ENCODE measurements at places on chromosomes 6 and 20.

DNA sequence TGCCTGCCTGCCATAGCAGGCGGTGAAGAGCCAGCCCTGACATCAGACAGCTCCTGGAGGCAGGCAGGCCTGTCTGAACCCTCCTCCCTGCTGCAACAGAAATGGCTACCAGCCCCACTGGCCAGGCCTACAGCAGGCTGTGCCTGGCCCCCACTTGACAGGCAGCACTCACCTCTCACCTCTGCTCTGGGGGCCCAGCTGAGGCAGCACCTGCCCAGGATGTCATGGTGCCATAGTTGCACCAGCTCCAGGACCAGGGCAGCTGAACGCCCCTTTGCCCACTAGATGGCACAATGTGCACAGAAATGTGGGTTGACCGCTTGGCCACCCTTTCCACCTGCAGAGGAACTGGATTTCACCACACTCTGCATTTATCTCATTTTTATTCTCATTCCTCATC lies 30.6 kb downstream of the MRPL14 start:
- DNase-seq = peak; percentile 18

- no peak for DNase-seq
These were observed 41.1 kb downstream of the CLIC5 start for GRCh38 chr6:45974596-45974995.

- DNase-seq = no peak
These were observed 213.2 kb upstream of the MYLIP start for GRCh38 chr6:15915508-15916178.

DNA sequence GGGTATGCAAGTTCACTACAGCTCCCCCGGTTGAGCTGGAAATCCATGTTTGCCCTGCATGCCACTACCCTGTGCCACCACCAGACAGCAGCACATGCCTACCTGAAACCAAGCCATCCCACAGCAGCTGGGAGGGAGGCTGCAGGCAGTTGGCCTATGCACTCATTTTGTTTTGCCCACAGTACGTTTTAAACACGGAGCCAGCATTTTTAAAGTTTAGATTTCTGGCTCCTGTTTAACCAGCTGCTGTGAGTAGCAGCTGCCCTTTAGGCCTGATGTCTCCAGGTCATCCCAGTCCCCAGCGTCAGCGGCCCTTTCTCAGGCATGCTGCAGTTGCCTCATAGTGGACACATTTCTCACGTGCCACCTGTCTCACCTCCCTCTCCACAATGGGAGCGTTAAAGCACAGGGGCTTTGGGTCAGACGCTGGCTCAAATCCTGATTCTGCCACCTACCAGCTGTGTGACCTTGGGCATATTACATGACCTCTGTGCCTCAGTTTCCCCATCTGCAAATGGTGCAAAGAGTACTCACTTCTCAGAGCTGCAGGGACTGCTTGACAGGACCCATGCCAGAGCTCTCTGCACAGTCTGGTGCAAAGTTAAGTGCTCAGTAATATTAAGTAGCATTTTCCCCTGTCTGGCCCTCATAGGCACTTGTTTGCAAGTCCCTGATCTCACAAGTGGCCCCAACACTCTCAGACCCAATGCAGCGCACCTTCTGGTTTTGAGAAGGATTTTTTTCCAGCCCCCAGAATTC lies 8.2 kb upstream of the UBE2V1 start:
- peak; percentile 93 for DNase-seq

GRCh38 chr6:147508866-147509608 lies 547 bp downstream of the SAMD5 start:
- DNase-seq = no peak

DNA sequence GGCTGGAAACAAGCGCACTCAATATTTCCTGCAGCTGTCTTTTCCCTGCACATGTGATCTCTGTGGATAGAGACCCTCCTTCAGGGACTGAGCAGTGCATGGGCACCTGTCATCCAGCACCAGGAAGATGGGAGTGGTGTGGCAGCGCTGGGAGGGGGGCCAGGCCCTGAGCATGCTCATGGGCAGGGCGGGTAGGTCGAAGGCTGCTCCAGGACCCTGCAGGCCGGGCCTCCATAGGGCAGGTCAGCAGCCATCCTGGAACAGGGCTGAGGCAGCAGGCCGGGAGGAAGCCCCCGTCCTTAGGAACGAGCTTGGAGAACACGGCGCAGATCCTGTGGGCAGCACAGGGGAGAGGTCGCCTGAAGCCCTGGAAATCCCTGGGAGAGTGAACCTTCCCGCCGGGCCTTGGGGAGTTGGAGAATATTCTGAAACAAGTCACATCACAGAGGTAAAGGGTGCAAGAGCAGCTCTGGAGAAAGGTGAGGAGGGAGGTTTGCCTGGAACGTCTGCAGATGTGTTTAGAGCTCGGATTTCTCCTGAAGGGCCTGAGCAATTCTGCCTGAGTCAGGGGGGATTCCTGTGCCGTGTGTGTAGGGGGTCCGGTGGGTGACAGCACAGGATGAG lies 133.2 kb downstream of the SMOC2 start:
- no peak for DNase-seq

DNA sequence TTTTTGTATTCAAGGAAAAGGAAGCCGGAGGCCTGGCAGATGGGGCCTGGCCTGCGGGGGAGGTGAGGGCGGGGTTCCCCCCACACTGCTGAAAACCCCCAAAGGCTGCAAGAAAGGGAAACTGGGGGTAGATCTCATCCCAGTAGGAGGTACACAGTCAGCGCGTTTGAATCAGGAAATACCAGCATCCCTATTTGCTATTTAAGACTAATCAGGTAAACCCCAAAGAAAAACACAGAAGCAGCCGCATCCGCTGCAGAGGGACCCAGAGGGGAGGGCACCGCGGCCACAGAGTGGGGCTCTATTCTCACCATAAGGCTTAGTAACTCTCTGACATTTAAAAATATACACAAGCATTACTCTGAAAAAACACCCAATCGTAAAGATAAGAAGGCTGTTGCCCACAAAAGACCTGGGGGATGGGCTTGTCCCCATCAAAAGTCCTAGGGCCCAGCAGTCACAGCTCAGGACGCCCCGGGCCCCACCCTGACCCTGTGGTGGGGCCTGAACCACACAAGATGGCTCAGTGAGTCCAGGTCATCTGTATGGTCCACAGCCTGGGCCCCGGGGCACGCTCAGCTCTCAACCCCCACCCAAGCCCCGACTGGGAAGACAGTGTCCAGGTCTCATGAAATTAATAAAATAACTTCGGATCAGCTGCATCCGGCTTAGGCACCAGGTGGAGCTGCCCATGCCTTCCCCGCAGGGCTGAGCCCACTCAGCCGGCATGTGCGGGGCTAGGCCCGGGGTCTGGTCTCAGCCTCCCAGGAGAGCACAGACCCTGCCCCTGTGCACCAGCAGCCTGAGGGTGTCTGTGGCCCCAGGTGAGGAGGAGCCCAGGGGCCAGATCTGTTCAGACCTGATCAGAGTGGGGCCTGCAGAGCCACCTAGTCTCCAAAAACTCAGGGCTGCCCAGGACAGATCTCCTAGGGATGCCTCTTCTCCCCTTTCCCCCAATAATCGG lies 31.0 kb downstream of the KCNQ2 start:
- DNase-seq = no peak

GRCh38 chr6:170210026-170210390 lies 80.9 kb downstream of the DLL1 start:
- DNase-seq = no peak

- no peak for DNase-seq
These were observed 10.6 kb upstream of the DLK2 start for GRCh38 chr6:43465948-43466347.

DNA sequence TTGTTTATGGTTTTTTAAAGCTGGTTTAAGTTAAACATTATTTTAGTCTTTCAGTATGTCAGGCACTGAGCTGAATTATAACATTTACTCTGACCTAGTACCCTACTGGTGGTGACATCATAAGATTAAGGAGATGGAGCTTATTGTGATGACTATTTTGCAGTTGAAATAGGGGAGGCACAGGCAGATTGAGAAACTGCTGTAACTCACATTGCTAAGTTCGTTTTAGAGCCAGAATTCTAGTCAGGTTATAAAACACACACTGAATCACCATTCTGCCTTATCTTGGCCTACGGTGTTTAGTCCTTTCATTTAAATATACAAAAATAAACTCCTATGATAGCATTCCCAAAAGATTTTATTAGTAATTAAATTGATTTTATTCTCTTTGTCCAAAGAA lies 584.1 kb downstream of the TFAP2A start:
- DNase-seq = no peak

GRCh38 chr6:157690441-157691210 lies 132.4 kb upstream of the SNX9 start:
- no peak for DNase-seq

DNA sequence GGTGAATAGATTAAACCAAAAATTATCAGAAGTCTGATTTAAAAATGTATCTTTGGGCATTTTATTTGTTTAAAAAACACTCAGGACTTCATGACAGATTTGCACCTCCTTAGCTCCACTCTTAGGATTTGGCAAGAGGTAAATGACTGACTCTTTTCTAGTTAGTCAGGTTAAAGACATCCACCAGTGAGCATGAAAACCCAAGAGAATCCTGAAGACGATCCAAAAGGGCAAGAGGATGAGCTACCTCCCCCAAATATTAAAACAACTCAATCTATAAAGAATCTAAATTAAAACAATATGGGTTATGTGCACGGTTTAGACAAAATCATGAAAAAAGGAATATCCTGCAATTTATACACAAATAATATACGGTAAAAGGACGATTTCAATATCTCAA lies 89.4 kb upstream of the OPRM1 start:
- no peak for DNase-seq

- DNase-seq = no peak
These were observed 28.0 kb upstream of the MARCKS start for GRCh38 chr6:113828984-113829695.

DNA sequence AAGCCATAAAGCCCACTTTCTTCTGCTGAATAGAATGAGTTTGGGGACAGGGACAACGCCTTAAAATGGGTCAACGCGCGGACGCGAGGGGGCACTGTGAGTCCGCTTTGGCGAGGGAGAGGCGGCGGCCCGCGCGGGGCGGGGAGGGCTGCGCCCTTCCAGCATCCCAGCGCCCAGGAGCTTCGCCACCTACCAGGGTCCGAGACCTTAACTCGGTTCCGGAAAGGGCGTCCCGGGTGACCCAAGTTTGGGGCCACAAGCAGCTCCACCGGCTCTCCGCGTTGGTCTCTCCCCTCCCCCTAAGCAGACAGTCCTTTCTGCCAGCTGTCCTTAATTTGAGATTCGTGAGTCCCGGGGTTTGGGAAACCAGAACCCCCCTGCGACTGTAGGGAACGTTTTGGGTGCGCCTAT lies 1.8 kb upstream of the SAMD5 start:
- DNase-seq = no peak

DNA sequence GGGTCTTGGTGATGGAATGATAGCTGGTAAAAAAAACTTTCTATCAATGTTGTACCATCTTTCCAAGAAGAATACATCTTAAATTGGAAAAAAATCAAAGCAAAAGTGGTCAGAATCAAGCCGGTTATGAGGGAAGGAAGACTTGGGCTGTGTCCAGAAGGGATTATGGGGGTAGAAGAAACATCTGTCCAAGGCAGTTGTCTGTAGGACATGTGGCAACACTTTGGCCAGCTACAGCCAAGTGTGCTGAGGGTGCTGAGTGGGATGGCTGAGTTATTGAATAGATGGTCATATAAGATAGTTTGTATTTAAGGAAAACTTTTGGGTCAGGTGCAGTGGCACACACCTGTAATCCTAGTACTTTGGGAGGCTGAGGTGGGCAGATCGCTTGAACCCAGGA lies 38.4 kb downstream of the INSM1 start:
- DNase-seq = no peak

DNA sequence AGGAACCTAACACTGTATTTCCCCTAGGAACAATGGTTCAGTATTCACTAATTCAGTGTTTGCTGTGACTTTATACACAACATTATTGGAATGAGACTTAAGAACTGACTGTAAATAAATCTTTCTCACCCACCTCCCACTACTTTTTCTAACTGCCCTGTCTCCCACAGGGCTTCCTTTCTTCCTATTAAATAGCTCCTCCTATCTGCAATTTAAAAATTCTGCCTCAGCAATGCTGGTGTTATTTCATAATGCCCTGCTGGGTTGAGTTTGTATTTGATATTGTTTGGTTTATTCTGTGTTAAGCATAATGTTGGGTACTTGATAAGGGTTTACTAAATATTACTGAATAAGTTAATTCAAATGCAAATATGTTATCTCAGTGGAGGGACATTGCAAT lies 573.1 kb upstream of the RNF217 start:
- DNase-seq = no peak

- DNase-seq = no peak
These were observed 2.2 kb downstream of the SNTA1 start for GRCh38 chr20:33441142-33441955.

DNA sequence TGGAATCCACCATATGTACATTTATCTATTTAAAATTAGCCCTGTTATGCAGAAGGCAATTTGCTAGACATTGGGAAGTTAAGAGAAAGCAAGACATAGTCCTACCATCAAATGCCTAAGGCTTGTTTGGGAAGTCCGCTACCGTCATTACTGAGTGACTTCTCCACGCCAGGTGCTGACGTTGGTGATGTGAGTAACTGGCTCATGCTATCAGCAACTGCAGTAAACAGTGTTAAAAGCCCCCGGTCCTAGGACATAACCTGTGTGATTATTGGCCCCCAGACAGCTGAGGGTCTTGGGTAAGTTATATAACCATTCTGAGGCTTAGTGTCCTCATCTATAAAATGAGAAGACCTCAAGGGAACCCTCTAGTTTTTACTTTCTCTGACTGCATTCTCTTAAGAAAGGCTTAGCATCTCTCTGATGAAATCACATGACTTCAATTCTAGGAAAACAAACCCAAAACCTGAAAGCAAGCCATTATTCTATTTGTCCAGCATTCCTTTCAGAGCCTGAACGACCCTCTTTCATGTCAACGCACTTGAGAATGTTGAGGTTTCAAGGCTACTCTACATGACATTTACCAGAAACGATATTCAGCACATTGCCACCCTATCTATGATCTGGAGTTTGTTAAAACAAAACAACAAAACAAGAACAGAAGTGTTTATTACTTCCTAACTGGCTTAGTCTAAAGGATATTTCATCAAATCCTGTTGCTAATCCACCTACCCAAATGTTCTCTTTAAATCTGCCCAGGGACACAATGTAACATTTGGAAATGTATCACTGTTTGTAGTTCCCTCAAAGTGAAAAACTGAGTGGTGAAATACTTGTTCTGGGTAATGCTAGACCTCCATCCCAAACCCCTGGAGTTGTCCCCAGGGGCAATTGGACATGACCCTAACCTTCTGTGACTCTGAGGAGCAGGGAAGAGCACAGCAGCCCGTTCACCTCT lies 133.8 kb downstream of the BTBD3 start:
- peak; percentile 14 for DNase-seq

DNA sequence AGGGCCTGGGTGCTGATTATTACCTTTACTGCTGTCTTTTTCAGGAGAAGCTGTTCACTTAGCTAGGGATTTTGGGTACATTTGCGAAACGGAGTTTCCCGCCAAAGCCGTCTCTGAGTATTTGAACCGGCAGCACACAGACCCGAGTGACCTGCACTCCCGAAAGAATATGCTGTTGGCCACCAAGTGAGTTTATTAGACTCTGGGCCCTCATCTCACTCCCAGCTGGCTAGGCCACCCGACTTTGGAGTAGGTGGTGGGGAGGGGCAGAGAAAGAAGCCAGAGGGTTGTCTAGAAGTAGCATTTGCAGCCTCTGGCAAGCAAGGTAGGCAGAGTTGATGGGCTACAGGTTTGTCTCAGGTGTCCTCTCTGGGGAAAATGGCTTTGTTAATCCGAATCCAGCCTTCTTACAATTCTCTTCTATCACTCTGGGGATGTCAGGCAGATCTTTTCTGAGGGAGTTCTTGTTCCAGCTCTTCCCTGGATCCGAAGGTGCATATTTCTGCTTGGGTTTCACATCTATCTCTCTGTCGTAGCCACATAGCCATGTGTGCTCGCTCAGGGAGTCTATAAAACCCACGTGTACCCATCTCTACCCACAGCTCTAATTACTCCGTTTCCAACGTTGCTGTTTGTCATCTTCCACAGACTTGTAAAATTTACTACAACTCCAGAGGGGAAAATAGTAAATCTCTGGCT lies 21.6 kb downstream of the TFAP2B start:
- no peak for DNase-seq
